ENCODE measurements at places on chromosomes 3 and 15. TPM values are rescaled to one million over a fixed set of nuclear protein-coding genes. Genes with fewer than 3 reads are reported as not detected.

CNTN4 gene
- total RNA-seq = 6.8 TPM

GRCh38 chr15:100763835-100764750 lies 115.5 kb upstream of the ALDH1A3 start:
- no peak for DNase-seq
- H3K36me3 ChIP-seq = no peaks in the 10 kb centered on the region
- H3K27me3 ChIP-seq = no peaks in the 10 kb centered on the region
- H3K27ac ChIP-seq = peak overlapping the region; percentile 13

GRCh38 chr15:95598251-95598855 lies 732.1 kb upstream of the NR2F2 start:
- H3K27me3 ChIP-seq = no peaks in the 10 kb centered on the region
- H3K27ac ChIP-seq = no peak overlapping the region
- H3K36me3 ChIP-seq = no peaks in the 10 kb centered on the region
- H3K4me3 ChIP-seq = no peak overlapping the region
- H3K4me1 ChIP-seq = peaks cover 7% of the 10 kb centered on the region

AGBL1 gene
- total RNA-seq = 18.1 TPM

FES gene
- total RNA-seq = 16.7 TPM

Data from muscle of leg (tissue), 16 donors.